ENCODE measurements at places on chromosomes 3 and 15.

GRCh38 chr3:124684459-124684858, 45.8 kb upstream of the UMPS start:
- DNase-seq = no peak

DNA sequence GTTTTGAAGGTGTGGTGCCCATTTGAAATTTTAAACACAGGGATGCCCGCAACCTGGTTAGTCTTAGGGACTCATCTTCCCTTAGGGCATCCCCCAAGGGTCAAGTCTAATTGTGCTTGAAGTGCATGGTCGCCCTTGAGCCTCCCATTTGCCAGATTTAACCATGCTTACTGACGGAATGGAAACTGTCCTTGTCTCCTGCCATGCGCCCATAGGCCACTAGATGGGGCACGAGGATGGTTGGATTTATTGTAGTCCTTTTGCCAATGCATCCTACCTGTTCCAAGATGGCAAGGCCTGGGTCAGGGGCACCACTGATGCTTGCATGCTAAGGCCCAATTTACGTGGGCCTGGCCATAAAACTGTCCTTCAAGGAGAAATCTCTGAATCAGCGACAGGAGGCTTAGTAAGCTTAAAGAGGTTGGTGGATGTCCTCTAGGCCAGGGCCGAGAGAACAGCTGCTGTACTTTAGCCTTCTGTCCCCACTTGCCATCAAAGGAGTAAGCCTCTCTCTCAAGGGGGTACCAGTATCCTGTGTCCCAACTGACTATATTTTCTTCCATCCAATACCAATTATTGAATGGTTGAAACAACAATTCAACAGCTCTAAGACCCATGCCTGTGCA, 355.4 kb downstream of the OTOL1 start:
- peak; percentile 9 for DNase-seq

- DNase-seq = no peak
Observed at GRCh38 chr3:185822221-185823000, 2.4 kb downstream of the IGF2BP2 start.

DNA sequence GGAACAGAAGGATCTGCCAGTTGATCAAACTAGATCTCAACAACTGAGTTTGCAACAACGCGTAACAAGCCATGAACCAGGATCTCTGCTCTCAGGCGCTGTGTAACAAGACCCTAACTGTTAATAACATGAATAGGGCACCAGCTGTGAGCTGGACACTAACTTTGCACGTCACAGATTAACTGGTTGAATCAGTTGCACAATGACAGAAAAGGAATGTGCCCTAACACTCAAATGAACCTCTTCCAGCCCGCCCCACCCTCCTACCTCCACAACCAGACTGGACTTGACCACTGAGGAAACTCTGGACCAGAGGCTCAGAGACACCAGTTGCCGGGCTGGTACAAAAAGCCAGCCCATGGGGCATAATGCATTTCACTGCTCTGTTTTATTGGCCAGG, 34.3 kb downstream of the MCF2L2 start:
- no peak for DNase-seq

- no peak for DNase-seq
Observed at GRCh38 chr3:96022676-96023075, 791.7 kb upstream of the EPHA6 start.

GRCh38 chr3:31010491-31010890, 116.0 kb upstream of the GADL1 start:
- no peak for DNase-seq

- no peak for DNase-seq
Observed at GRCh38 chr15:58159827-58160386, 21.7 kb downstream of the AQP9 start.

GRCh38 chr3:134066651-134067530, 37.2 kb upstream of the SLCO2A1 start:
- no peak for DNase-seq

DNA sequence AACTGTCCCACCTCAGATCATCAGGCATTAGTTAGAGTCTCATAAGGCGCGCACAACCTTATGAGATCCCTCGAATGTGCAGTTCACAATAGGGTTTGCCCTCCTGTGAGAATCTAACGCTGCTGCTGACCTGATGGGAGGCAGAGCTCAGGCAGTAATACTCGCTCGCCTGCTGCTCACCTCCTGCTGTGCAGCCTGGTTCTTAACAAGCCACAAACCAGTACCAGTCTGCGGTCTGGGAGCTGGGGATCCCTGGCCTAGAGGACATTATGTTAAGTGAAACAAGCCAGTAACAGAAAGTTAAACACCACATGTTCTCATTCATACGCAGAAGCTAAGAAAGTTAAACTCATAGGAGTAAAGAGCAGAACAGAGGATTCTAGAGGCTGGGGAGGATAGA, 47.0 kb downstream of the MAP3K13 start:
- no peak for DNase-seq

GRCh38 chr3:43786526-43787305, 96.0 kb downstream of the ABHD5 start:
- DNase-seq = no peak

GRCh38 chr15:40108061-40108854, 421 bp downstream of the BMF start:
- no peak for DNase-seq

GRCh38 chr15:31799319-31799714, 231.0 kb upstream of the CHRNA7 start:
- DNase-seq = no peak

DNA sequence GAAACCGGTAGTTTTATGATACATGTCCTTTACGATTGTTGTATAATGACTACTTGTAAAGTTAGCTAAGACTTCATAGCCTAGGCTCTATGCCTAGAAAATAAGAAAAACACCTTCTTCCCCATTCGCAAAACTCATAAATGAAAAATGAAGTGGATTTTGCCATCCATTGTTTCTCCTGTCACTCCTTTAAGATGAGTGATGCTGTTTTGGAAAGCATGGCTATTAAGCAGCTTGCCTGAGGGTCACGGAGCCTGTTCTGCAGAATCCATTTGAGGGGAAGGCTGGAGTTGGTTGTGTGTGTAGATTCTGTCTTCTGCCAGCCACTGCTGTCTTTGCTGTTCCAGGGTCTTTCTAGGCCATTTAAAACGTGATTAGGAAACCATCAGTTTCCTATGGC, 31.5 kb downstream of the ROBO2 start:
- DNase-seq = no peak

DNA sequence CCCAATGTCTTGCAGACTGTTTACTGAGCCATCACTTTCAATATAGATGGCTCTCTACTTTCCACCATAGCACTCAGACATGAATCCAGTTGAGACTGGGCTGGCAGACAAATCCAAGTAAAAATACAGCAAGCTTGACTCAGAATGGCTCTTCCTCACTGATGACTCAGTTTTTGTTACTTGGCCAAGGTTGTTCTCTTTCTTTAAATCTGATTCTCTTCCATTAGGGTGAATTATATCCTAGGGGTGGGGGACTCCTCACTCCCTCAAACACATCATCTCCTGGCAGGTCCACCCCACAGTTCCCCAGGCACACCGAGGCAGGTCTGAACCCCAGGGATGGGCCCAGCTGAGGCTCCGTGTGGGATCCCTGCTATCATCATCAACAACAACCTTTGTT, 157.9 kb downstream of the MEX3B start:
- DNase-seq = no peak

GRCh38 chr3:56787258-56787775, 14.4 kb downstream of the ARHGEF3 start:
- DNase-seq = no peak

- no peak for DNase-seq
Observed at GRCh38 chr15:71804695-71805470, 5.5 kb upstream of the NR2E3 start.

GRCh38 chr3:97990624-97991292, 18.5 kb upstream of the RIOX2 start:
- no peak for DNase-seq

- DNase-seq = no peak
Observed at GRCh38 chr15:93523481-93523880, 434.5 kb upstream of the RGMA start.

GRCh38 chr15:82838096-82838735, 28.8 kb downstream of the WHAMM start:
- DNase-seq = no peak

DNA sequence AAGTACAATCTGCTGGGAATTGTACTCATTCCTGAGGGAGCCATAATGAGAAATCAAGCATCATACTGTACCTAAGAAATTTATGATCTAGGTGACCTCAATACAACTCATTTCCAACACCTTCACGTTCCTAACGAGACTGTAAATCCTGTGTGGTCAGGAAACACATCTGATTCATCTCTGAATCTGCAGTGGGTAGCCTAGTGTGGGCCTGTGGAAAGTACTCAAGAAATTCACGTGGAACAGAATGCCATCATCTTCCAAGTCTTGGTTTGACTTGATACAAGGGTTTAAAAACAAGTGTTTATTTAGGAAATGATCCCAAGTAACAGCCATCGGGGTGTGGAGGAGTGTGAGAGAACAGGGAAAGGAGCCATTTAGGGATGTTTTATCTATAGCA, 568.9 kb downstream of the EDEM1 start:
- no peak for DNase-seq

DNA sequence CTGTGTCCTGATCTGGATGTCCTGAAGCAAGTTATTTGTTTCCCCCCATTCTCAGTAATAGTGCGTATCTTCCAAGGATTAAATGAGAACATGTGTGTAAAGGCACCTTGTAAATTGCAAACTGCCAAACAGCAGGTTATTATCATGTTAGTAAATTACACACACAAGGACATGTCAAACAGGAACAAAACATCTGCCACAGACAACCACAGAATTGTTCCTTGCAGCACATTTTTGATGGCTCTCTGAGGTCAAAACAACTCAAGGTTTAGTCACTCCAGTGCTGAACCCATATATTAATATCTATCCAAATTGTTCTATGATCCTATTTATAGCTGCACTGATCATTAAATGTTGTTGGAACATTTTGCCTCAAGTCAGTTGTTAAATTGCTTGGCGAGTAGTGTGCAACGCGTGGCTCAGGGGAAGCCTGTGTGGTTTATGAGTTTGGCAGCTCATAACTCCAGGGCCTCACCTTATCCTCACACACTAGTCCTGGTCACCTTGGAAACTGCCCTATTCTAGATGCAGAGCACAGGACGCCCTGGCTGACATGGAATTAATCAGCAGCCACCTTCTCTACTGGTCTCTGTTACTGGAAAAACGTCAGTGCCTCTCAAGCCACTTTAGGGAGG, 46.3 kb upstream of the CDV3 start:
- DNase-seq = no peak

DNA sequence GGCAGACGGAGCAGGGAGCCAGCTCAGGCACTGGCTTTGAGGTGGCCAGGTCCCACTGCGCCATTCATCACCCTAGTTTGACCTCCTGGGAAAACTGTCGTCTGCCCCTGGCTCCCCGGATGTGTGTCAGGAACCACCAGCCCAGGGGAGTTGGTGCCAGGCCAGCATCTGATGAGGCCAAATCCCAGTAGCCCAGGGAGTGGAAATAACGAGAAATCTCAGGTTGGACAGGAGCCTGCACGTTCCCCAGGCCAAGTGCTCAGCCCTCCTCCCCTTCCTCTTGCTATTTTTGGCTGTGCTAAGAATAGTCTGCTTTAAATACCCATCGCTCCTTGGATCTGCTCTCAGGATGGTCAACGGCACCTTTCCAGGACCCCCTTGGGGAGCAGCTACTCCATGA, 93.1 kb upstream of the RPL32 start:
- DNase-seq = no peak

DNA sequence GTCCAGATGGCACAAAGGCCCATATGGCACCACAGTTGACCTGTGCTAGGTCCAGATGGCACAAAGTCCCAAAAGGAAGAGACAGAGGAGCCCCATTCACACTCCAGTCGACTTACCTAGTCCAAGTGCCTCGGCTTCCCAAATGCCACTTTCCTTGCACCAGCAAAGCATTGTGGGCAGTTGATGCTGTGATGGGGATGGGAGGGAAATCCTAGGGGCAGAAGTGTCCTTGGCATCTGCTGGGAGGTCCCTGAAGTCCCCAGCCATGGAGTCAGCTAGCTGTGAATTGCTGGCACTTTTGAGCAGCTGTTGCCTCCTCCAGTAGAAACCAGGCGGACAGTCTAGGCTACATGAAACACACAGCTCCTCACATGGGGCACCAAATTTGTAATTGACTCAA, 60.3 kb upstream of the SIAH2 start:
- no peak for DNase-seq

DNA sequence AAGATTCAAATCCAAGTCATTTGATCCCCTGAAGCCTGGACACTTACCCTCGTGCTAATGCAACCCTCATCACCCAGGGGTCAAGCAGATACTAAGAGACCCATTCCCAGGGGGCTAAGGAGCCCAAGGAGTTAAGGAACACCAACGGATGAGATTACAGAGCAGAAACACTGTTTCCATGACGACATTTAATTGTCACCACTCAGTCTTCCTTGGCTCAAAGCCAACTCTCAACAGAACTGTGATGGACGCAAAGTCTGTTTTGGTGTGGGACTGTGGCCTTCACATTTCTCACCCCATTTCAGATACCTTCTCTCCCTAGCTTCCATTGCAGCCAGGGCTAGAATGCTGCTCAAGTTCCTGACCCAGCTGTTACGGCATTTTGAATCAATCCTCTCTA, 383.5 kb upstream of the WNT5A start:
- DNase-seq = no peak

GRCh38 chr3:53161450-53161819, 426 bp downstream of the PRKCD start:
- no peak for DNase-seq

- no peak for DNase-seq
Observed at GRCh38 chr15:80567721-80568157, 127.4 kb upstream of the ABHD17C start.

- DNase-seq = no peak
Observed at GRCh38 chr3:171313702-171314101, 146.5 kb downstream of the TNIK start.

GRCh38 chr15:39828374-39828931, 45.8 kb upstream of the FSIP1 start:
- no peak for DNase-seq

GRCh38 chr15:28051955-28052633, 47.0 kb downstream of the OCA2 start:
- DNase-seq = no peak

GRCh38 chr3:127392156-127392490, 104.3 kb upstream of the PRR20G start:
- DNase-seq = no peak

DNA sequence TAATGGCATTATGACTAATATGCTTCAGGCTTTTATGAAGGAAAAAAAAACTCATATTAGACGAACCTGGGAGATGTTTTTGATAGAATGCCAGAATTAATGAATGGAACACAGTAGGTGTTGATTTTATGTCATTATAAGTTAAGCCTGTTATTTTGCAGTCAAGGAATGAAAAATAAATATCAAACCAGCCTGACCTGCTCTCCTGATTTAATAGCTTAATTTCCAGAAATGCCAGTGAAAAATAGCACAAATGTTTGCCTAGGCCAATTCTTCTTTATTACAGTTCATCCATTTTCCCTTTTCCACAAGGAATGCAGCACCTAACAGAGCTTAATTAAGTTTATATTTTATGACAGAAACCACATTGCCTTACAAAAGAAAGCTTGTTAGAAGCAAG, 292.0 kb downstream of the TBL1XR1 start:
- DNase-seq = no peak

- no peak for DNase-seq
Observed at GRCh38 chr3:2861920-2862319, 248.3 kb downstream of the IL5RA start.

- no peak for DNase-seq
Observed at GRCh38 chr3:180311242-180311641, 274.5 kb upstream of the PEX5L start.
